HFF-Myc (cell line): ENCODE measurements at places on chromosomes 7 and 10.

GRCh38 chr7:74224511-74224832 lies 14.7 kb downstream of the LAT2 start:
- no peak for DNase-seq

GRCh38 chr7:50426280-50427045 lies 23.7 kb downstream of the FIGNL1 start:
- no peak for DNase-seq

DNA sequence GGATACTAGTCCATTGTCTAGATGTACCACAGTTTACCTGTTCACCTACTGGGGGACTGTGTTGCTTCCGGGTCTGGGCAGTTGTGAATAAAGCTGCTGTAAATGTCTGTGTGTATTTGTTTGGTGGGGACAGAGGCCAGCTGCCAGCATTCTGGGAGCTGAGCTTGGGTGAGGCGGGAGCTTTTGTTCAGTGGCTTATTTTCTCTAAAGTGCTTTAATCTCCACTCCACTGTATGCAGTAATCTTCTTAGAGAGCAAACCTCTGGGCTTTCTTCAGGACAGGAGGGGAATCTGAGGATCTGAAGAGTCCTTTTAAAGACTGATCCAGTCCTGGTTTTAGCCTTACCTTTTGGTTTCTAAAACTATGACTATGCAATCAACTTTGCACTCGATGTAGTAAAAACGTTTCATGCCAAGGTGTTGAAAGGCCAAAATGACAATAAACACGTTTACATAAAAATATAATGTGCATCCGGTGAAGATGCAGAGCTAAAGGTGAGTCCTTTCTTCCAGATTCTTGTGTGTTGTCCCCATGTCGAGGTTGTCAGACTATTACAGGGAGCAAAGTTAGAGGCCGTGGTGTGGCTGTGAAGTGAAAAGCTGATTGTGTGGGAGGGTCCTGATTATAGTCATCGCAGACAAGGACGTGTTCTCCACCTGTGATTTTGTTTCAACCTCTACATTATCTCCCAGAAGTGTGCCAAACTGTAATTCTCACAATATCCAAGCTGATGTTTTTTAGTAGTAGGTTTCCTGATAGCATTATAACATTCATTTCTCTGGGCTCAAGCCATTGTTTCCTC lies 279.8 kb downstream of the CAMK1D start:
- DNase-seq = no peak

- DNase-seq = peak; percentile 79
These were observed 9.5 kb downstream of the ANKRD1 start for GRCh38 chr10:90911133-90912051.

- no peak for DNase-seq
These were observed 2.1 kb downstream of the ENTPD7 start for GRCh38 chr10:99661377-99661763.

- no peak for DNase-seq
These were observed 22.6 kb downstream of the PLAC9 start for GRCh38 chr10:80154978-80155695.

DNA sequence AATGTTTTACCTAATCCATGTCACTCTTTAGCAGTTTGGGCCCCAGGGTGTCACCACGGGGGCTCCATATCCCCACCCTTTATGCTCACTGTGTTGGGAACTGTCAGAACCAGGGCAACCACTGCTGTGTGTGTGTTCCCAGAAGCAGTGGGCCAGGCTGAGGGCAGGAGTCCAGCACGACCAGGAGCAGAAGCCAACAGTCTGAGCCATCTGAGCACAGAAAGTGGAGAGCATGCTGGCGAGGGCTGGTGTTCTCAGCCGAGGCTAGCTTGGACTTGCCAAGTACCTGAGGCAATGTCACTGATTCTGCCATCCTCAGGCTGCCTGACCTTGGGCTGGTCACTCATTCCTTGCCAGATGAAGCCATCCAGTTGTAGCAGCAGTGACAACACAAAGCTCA lies 285.0 kb downstream of the BMPER start:
- DNase-seq = no peak

- no peak for DNase-seq
These were observed 255.5 kb downstream of the MAD1L1 start for GRCh38 chr7:1977059-1977875.

- no peak for DNase-seq
These were observed 35.4 kb downstream of the CTTNBP2 start for GRCh38 chr7:117837841-117838240.

DNA sequence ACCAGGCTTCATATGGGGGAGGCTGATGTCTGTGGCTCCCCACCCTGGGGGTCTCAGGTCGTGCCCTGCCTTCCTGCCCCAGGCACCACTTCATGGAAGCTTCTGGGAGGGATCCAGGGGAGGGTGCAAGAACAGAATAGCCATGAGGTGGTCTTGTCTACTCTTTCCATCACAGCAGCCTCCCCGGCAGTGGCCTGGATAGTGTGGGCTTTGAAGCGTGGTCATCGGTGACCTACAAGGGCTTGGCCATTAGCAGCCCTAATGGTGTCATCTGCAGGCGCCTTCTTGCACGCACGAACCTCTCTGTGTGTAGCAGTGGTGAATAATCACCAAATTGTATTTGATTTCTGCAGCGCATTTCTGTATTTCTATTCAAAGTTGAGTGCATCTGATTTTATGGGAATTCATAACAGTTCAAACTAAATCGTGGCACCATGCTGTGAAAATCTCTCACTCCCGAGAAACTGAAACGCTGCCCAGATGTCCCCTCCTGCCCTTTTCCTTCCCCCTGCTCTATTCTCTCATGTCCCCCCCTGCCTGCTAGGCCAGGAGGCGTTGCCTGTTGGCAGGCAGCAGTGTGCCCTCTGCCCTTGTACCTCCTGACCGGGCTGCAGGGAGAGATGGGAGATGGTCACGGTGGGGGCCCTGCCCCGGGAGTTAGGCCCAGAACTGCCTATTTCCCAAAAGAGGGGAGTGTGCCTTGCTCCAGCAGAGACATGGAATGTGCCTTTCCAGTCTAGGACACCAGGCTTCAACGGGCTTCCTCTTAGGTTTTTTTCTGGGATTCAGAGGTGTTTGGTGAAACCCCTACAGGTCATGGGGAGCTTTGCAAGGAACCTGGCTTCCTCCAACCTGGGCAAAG lies 34.8 kb downstream of the CDH23 start:
- DNase-seq = no peak

GRCh38 chr10:83301732-83302131 lies 837.6 kb upstream of the GHITM start:
- DNase-seq = no peak

DNA sequence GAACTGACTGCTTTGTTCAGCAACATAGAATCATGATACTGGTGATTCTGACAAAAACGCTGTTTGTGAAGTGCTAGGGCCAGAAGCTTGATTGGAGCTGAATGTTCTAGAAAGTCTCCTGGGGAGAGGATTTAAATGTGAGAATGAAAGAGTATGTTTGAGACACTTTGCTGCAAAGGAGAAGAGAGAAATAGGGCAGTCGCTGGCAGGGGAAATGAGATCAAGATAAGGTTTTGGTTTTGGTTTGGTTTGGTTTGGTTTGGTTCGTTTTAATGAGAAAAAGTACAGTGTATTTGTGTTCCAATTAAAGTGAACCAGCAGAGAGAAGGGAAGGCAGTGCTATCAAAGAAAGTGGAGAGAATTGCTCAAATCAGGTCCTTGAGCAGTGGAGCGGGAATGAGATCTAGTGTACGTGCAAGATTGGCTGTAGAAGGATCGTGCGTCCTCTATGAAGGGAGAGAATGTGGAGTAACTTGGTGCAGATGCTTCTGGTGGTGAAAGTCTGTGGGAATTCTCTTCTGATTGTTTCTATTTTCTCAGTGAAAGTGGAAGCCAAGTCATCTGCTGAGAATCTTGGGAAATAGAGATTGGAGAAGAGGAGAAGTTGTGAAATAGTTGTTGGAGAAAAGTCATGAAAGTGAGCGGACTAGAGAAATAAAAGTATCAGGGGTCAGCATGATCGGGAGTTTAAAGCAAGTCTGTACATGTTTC lies 270.5 kb downstream of the CCDC3 start:
- DNase-seq = no peak

DNA sequence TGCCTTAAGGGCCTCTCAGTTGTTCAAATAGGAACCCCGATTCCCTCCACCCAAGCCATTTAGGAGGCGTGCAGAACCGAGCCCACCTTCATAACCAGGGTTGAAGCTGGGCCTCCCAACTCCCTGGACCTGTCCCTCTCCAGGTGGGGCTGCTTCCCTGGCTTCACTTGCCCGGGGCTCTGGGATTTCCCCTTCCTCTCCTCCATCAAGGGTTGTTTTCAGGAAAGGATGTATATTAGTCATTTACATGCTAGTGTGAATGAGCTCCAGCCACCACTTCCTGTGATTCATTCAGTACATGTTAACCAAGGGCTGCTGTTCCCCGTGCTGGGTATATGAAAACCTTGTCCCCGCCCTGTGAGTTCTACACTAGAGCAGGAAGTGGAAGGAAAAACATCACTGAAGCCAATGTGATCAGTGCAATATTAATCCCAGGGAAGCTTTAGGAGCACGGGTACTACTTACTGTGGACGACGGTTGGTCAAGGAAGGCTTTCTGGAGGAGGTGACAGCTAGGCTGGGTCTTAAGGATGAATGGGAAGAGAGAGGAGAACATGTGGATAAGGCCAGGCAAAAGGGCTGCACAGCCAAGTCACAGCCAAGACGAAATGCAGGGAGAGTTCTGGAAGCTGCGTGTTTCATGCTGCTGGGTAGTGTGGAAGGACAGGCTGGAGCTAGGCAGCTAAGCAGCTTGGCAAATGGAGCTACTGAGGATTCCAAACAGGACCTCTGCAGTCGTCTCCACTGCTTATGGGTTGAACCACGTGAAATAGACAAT lies 150.1 kb upstream of the SHH start:
- no peak for DNase-seq

- no peak for DNase-seq
These were observed 3.3 kb downstream of the EDRF1 start for GRCh38 chr10:125722811-125723210.

DNA sequence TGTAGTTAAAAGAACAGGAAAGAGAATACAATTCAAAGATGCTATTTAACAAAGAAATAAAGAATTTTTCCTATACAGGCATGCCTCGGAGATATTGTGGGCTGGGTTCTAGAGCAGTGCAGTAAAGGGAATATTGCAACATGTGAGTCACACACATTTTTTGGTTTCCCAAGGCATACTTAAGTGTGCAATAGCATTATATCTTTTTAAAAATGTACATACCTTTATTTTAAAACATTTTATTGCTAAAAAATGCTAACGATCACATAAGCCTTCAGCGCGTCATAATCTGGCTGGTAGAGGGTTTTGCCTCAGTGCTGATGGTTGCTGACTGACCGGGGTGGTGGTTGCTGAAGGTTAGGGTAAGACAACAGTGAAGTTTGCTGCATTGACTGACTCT lies 54.4 kb downstream of the ESYT2 start:
- no peak for DNase-seq

GRCh38 chr10:8174762-8175161 lies 120.3 kb downstream of the GATA3 start:
- DNase-seq = no peak

- DNase-seq = no peak
These were observed 299.9 kb downstream of the C7orf25 start for GRCh38 chr7:42611961-42612360.

DNA sequence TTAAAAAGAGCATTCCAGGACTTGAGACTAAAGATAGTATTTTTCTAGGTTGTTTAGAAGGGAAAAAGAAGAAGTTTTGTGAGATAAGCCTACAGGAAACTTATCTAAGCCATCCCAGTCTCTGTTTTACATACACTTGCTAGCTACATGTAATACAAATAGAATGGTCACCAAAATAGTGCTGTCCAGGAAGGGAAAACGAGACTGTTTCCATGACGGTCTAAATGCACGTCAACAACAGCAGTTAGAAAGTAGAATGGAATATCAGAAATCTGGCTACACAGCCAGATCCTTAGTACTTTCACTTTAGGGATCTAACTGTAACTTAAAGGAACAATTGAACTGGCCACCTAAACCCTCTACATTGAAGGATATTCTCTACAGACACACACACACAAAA lies 117.6 kb downstream of the TSPAN12 start:
- DNase-seq = no peak

- no peak for DNase-seq
These were observed 233.0 kb downstream of the CACNA2D1 start for GRCh38 chr7:82210416-82211184.

DNA sequence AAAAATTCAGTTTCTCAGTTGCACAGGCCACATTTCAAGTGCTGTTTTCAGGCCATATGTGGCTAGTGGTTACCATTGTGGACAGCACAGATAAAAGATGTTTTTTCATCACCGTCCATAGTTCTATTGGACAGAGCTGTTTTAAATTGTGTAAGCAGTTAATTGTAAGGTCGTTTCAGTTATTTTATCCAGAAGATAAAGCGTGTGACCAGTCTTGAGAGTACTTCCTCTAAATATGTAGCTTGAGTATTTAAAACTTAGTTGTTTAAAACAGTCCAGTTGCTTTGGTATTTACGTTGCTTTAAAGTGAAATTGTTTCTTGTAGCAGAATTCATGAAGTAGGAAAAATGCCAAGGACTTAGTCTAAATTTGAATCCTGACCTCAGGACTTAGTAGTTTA lies 66.9 kb downstream of the ZNRF2 start:
- no peak for DNase-seq

DNA sequence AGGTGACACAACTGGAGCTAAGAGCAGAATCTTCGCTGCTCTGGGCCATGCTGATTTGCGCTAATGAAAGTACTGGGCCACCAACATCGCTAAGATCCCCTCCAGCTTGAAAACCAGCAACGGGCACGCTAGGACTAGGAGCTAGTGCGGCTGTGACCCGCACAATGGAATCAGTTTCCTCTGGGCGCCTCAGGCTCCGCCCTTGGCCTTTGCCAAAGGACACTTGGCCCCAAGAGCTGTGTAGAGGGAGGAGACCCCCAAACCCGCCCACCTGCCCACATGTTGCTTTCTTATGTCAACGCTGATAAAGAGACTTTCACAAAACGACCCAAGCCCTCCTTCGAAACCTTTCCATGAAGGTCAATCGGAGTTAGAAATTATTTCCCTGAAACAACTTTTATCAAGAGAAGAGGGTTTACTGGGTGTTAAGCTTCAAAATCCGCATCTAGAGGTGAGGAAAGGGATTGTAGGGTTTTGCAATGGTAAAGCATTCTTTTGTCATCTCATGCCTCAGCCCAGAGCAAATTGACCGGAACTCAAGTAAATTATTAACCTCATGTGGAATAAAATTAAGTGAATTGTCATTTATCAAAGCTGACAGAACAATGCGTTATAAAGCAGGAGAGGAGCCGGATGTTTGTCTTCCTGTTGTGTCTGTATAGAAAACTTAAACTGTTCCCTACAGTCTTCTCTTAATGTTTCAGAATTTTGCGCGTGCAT lies 9.4 kb downstream of the ABCB5 start:
- no peak for DNase-seq

- no peak for DNase-seq
These were observed 10.7 kb upstream of the SLIT1 start for GRCh38 chr10:97196223-97197029.

GRCh38 chr7:8105449-8106095 lies 137.0 kb downstream of the GLCCI1 start:
- DNase-seq = no peak

- no peak for DNase-seq
These were observed 25.5 kb downstream of the PHF14 start for GRCh38 chr7:10998996-10999757.

DNA sequence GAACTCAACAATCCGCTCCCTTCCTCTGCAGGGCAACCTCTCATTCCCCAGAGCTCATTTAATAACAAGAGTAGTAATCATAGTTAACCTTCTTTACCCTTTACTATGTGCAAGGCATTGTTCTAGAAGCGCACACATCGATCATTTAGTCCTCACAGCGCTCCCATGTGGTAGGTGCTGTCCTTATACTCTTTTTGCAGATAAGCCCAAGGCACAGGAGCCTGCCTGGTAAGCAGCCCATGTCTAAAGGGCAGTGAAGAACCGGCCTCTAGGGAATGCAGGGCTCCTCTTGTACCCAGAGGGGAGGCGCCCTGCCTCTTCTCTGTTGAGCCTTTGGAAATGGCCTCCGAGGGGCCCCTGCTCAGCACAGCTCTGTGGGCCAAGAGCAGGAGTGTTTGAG lies 14.3 kb downstream of the CHST3 start:
- DNase-seq = no peak
